ENCODE measurements at places on chromosomes 16 and 17.

DNA sequence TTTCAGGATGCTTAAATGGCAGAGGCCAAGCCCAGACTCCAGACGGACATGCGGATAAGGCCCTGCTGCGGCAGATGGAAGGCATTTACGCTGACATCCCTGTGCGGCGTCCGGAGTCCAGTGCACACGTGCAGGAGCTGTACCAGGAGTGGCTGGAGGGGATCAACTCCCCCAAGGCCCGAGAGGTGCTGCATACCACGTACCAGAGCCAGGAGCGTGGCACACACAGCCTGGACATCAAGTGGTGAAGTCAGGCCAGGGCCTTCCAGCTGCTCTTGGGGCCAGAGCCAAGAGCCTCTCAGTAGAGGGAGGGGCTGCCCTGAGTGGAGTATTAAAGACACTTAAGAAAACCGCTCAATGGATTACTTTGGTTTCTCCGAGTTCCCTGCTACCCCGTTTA, 29.4 kb downstream of the NARF start:
- no peak for DNase-seq

DNA sequence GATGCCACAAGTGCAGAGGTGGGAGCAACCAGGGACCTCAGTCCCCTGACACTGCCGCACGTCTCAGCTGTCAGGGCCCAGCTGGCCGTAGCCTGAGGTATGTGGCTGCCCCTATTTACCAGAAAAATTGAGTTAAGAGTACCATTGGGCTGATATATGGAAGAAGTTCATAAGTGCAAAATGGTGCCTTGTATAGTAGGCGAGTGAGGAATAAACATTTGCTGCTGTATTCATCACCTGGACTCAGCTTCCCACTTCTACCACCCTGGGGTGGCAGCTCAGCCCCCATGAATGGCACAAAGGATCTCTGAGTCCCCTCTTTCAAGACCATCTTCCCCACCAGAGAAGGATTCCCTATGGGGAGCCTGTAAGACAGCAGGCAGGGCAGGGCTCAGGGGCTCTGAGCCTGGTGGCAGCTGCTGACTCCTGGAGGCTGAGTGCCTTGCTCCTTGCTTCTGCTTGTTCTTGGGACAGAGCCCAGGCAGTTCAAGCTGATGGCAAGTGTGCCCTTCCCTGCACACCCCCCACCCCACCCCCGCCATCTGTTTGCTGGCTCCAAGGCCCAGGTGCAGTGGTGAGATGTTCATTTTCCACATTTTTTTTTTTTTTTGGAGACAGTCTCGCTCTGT, 29.0 kb downstream of the TRPV2 start:
- no peak for DNase-seq

- DNase-seq = no peak
These were observed 25.8 kb downstream of the SMPD3 start for GRCh38 chr16:68422396-68422960.

DNA sequence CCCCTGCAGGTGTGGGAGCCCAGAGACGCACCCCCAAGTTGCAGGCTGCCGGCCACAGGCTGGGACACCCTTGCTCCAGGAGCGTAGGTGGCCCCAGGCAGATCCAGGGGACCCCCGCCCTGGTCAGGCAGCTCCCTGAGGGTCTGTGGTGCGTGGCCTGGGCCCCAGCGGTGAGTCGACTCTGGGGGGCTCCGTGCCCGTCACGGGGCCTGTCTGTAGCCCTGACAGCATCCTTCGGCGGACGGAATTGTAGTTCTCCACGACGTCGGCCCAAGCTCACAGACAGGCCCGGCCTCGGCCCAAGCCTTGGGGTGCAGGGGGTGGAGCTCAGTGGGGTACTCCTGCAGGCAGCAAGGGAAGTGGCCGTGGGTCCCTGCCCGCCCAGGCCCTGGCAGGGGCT, 82.9 kb downstream of the LMF1 start:
- no peak for DNase-seq

- no peak for DNase-seq
These were observed 35.1 kb downstream of the MFSD11 start for GRCh38 chr17:76772842-76773525.

- DNase-seq = no peak
These were observed 346.6 kb downstream of the PMP22 start for GRCh38 chr17:14918540-14918939.

DNA sequence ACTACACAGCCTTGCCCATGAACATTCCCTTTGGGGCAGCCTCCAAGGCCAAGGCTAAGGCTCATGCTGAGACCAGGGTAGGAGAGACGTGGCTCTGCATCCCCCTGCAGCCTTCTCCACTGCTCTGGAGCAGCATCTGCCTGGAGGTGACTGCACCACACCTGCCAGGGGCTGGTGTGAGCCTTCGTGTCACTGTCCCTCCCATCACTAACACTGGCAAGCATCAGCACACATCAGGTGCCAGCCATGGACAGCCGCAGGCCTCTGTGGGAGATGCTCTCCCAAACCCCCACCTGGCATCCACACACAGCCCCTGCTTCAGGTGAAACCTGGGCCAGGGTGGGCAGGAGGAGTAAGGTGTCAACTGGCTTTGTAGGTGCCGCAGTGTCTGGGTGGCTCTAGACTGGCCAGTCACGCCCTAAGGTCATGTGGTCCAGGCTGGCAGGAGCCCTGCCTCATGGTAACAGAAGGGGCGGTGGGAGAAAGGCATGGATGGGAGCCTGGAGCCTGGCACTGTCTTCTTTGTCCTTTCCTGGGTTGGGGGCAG, 18.1 kb upstream of the MTSS2 start:
- DNase-seq = no peak

DNA sequence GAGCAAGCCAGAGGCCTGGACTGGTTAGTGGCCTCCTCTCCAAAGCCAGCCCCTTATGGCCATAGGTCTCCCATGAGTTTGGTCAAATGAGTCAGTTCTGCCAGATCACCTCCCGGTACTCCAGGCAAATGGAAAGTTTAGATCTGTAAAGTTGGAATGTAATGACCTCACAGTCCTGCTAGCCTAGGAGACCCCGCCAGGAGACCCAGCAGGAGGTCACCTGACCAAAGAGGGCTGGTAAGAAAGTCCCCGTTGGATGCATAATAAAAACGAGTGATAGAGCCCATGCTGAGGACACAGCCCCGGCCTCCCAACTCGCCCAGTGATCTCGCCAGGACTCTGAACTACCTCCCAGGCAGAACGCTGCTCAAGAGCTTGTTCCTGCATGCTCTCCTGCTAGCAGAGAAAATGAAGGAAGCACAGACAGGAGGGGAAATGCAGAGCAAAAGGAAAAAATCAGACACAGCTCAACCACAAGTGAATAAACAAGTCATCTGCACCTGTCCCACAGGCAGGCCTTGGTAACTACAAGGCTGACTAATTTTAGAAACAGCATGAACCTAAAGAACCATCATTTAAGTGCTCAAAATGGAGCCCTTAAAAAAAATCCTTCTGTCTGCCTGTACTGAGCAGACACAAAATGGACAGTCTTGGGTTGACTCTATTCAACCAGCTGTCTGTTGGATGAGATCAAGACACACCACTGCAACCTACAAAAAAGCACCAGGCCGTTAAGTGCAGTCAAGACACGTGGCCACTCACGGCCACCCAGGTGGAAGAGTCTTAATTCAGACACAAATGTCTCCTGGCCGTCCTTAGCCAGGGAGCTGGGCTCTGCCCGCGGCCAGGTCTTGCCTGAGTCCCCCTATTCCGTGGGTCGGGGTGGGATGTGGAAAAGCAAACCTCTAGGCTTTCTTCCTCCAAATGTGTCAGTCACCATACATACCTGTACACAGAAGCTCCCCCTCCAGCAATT, 9.2 kb downstream of the CDIP1 start:
- DNase-seq = no peak

- no peak for DNase-seq
These were observed 441.0 kb upstream of the SALL1 start for GRCh38 chr16:51592001-51592501.

DNA sequence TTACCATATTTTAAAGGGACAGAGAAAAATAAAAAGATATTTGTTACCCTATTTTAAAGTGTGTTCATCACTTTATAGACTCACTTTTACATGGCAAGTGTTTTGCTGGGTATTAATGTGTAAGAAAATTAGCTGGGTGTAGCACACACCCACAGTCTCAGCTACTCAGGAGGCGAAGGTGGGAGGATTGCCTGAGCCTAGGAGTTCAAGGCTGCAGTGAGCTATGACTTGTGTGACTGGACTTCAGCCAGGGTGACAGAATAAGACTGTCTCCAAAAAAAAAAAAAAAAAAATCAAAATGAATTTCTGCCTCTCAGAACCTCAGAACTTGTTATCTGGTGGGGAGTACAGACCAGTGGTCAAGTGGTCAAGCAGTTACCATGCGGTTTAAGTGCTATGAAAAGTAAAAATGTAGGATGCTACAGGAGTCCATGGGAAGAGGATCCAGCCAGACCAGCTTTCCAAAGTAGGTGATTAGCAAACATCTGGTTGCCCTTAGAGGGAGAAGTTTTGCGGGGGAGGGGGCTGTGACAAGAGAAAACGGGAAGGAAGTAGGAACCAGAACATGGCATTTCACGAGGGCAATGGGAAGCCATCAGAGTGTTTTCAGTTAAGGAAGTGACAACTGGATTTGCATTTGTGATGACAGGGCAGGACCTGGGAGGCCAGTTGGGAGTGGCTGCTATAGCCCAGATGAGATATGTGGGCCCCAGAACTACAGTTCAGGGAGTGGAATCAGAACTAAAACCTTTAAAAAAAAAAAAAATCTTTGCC, 13.9 kb downstream of the CNEP1R1 start:
- DNase-seq = peak; percentile 53

- DNase-seq = no peak
These were observed 262.7 kb upstream of the KCNJ16 start for GRCh38 chr17:69812240-69812837.

DNA sequence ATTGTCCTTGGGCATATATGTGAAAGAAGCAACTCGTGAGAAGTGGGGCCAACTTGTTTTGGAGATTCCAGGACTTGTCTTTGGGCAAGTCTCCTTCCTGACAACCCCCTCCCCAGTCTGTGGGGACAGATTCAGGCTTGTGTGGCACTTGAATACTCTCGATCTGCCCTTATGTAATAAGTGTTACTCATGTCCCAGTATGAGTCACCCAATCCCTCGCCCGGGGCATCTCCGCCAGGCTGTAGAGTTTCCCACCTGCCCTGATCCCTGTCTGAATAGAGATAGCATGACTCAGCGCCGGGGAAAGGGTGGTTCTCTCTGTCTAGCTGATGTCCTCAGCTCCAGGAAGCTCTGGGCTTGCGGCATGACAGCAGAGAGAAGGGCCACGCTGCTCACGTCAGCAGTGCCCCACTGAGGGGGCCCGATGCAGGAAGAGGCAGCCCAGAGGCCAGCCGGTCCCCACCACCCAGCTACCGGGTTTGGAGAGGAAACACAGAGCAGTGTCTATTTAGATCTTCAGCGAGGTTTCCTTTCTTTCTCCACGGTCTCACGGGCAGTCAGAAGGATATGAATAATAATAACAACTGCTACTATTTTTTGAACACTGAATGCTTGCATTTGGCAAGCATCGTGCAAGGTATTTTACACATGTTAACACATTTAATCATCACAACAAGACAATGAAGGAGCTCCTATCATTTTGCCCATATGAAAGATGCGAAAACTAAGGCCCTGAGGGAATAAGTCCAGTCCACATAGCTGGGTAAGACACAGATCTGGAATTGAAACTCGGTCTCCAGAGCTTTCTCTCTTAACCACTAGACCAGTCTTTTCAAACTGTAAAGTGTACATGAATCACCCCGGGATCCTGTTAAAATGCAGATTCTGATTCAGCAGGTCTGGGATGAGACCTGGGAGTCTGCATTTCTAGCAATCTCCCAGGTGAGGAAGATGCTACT, 426.7 kb upstream of the MAF start:
- DNase-seq = peak; percentile 82

Data from ureter (tissue), 1 donor.